ENCODE measurements at places on chromosomes 13 and 19.

GRCh38 chr13:108120302-108120701 lies 95.0 kb downstream of the LIG4 start:
- no peak for DNase-seq

GRCh38 chr13:66106246-66106645 lies 1123.9 kb downstream of the PCDH9 start:
- DNase-seq: no peak

GRCh38 chr13:30736461-30737320 lies 1.3 kb downstream of the ALOX5AP start:
- DNase-seq: no peak

DNA sequence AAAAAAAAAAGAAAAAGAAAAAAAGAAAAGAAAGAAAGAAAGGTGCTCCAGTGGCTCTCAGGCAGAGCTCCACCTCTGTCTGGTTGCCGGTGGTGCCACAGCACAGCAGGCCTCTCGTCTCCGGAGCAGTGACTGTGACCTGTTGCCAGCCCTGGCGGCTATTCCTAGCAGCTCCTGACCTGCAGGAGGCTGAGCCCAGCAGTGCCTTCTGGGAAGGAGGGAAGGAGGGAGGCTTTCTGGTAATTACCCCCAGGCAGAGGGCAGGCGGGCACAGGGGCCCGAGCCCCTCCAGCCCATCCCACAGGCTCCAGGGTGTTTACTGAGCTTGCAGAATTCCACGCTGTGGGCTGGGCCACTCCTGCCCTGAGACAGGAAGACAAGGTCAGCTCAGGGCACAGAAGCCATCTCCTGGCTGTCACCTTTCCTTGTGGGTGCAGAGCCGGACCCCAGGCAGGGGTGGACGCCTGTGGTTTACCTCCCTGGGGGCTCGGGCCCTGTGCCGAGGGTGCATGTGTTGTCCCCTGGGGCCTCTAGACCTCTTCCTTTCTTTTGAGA lies 77.9 kb downstream of the GNG7 start:
- no peak for DNase-seq

DNA sequence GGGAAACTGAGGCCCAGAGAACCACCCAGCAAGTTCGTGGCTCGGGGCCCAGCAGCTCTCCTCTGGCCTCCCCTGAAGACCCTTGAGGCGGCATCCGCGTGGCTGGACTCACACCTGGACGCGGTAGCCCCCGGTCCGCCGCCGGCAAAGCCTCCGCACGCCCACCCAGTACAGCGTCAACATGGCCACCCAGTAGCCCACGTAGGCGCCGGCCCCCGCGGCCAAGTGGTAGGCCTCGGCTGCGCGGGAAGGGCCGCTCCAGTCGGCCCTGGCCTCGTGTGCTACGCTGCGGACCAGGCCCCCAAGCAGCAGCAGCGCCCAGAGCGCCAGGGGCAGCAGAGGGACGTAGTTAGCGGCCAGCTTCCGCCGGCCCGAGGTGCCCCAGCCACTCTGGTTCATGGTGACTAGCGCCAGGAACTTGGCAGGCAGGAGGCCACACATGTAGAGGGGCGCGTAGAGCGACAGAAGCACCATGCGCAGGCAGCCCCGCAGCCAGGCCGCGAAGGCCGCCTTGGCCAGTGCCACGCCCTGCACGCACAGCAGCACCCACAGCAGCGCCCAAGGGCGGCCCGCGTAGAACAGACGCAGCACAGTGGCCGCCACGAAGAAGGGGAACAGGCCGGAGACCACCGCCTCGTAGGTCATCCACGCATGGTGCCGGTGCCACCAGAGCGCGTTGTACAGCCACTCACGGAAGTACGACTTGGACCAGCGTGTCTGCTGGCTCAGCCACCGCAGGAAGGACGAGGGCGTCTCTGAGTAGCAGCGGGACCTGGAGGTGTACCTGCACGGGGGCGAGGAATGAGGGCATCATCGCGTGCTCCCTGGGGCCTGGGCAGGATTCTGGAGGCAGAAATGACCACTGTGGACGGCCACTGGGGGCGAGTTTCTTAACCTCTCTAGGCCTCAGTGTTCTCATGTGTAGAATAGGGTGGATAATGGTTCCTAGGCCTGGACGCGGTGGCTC lies 10.2 kb downstream of the HAS1 start:
- no peak for DNase-seq

DNA sequence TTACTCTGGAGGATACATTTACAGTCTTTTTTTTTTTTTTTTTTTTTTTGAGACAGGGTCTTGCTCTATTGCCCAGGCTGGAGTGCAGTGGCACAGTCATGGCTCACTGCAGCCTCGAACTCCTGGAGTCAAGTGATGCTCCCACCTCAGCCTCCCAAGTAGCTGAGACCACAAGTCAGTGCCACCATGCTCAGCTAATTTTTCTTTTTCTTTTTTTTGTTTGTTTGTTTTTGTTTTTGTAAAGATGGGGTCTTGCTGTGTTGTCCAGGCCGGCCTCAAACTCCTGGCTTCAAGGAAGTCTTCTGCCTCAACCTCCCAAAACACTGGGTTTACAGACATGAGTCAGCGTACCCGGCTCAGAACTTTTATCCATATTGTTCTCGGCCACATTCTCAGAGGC lies 64.5 kb downstream of the INSR start:
- no peak for DNase-seq

GRCh38 chr19:8158411-8159074 lies 9.2 kb upstream of the FBN3 start:
- DNase-seq: peak; percentile 17

- DNase-seq: no peak
Measured at GRCh38 chr19:18712981-18713380, 29.5 kb downstream of the CRTC1 start.

GRCh38 chr13:104086759-104087158 lies 1020.5 kb upstream of the SLC10A2 start:
- DNase-seq: no peak

DNA sequence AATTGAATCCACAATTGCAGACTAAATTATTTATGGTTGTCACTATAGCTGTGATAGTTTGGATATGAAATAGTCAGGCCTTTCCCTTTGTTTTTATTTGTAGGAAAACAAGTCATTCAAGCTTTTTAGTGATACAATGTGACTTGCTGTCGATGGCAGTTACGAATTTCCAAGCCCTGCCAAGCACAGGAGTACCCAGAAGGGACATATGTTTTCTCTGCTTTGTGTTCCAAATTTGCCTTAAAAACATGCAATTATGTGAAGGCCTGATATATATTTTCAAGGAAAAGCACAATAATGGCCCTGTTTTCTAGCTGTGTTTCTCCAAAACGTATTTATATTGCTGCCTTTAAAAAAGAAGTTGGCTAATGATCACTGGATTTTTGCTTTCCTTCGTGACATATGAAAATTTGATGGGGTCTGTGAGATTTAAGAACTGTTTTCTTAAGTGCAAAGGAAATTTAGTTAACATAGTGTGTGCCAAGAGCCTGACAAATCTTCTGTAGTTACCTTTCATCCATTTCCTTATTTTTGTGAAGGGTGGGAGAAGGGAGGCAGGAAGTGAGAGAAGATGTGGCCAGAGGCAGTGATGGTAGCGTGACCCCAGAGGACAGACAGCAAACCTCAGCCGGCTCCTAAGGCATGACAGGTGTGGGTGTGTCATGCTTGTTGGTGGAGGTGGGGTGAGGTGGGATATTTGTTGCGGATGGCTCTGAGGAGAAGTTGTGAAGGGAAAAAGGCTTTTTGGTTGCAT lies 79.6 kb downstream of the TEX26 start:
- DNase-seq: no peak

- DNase-seq: no peak
Measured at GRCh38 chr19:51664997-51665396, 18.4 kb upstream of the SIGLEC14 start.

DNA sequence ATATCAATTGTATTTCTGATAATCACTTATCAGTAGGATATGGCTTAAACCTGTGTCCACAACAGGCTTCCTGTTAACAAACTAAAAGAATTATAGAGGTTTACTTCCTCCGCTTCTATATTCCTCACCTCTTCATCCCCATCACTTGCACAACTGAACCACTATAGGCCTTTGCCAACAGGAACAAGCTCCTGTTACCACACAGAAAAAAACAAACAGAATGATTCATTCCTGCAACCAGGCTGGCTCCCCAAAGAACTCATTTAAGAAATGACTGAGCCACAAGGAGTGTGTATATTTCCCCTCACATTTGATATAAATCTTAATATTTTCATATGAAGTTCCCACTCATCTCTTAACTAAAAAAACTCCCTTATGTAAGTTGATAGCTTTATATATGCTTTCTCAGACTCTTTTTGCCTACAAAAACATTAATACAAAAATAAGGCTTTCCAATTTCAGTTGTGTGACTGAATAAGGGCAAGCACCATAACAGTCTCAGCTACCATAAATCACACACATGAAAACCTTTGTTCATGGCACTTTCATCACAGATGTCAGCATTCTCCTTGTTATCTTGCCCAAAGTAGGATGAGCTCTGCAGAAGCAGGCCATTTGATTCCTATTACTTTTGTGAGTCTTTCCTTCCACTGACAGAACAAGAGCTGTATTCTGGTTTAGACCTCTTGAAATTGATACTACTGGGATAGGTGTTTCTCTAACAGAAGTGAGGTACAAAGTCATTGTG lies 366.8 kb downstream of the SLITRK1 start:
- no peak for DNase-seq

- no peak for DNase-seq
Measured at GRCh38 chr19:2441096-2441752, 13.8 kb upstream of the TIMM13 start.

GRCh38 chr13:95948656-95949055 lies 104.5 kb downstream of the UGGT2 start:
- no peak for DNase-seq

- no peak for DNase-seq
Measured at GRCh38 chr19:15198951-15199660, 1.7 kb downstream of the NOTCH3 start.

- no peak for DNase-seq
Measured at GRCh38 chr13:110615005-110615321, 382 bp upstream of the NAXD start.

- no peak for DNase-seq
Measured at GRCh38 chr19:35027009-35027408, 3.3 kb upstream of the SCN1B start.

DNA sequence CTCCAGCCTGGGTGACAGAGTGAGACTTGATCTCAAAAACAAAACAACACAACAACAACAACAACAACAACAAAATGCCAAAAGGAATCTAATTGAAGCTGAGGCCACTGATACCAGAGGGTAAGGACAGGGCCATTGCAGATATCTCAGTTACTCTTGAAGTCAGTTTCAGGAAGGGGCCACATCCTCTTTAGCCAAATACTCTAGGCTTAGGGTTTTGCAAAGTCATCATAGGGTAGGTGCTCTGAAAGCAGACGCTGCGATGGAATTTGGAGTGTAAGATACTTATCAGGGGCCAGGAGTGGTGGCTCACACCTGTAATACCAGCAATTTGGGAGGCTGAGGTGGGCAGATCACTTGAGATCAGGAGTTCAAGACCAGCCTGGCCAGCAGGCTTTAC lies 46.6 kb upstream of the UBAC2 start:
- DNase-seq: no peak

DNA sequence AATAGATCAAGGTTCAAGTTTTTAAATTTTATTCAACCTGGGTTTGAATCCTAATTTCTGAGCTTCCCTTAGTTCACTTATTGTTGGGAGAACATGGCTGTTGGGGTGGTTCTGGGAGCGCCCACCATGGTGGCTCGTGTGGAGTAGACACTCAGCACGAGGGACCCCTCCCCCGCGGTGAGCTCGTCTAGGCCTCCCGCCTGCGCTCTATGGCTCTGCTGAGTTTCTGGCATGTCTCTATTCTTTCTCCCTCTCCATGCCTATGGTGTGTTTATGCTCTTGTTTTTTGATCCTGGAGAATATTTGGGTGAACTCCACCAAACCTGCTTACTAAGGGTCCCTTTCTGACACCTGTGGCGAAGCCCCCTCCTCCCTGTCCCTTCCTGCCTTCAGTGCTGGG lies 1.6 kb upstream of the EPN1 start:
- DNase-seq: no peak

DNA sequence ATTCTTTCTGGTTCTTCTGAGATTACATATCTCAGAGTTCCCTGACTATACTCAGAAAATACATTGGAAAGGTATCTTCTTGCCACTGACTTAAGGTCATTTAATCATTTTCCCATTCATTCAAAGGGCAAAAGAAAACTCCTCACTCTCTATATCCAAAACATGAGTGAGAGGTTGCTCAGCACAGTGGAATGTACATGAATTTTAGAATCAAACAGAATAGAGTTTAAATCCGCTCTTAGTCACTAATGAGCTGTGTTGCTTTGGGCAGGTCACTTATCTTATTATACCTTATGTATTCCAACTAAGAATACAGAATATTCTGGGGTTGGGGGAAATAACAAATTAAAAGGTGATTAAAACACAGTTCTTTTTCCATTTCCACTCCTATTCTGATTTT lies 452.6 kb upstream of the KLF12 start:
- DNase-seq: no peak

- peak; percentile 40 for DNase-seq
Measured at GRCh38 chr19:45670670-45671453, 2.8 kb downstream of the GIPR start.

DNA sequence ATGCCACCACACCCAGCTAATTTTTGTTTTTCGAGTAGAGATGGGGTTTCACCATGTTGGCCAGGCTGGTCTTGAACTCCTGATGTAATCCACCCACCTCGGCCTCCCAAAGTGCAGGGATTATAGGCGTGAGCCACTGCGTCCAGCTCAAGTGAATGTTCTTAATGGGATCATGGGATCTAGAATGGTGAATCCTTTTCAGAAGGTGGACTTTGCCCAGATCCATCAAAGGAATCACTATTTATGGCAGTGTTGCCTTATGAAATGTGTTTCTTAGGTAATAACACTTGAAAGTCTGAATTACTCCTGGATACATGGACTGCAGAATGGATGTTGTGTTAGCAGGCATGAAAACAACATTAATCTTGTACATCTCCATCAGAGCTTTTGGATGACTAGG lies 20.3 kb downstream of the ARHGAP35 start:
- no peak for DNase-seq

DNA sequence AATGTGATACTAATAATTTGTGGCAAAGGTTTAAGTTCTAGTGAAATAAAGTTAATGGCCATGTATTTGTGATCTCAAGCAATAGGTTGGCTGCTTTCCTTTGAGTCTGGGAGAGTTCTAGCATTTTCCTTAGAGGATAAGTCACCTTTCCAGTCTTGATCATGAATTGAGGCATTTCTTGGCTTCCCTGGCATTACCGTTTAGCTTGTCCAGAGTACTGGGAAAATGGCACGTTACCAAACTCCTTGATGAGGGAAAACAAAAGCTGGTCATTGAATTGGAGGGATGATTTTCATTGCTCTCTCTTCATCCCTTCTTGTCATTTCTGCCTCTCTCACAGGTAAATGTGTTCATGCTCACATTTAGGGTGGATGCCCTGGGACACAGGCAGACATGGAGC lies 34.0 kb upstream of the SPRY2 start:
- no peak for DNase-seq

- DNase-seq: no peak
Measured at GRCh38 chr13:86585835-86586234, 786.6 kb upstream of the SLITRK6 start.

DNA sequence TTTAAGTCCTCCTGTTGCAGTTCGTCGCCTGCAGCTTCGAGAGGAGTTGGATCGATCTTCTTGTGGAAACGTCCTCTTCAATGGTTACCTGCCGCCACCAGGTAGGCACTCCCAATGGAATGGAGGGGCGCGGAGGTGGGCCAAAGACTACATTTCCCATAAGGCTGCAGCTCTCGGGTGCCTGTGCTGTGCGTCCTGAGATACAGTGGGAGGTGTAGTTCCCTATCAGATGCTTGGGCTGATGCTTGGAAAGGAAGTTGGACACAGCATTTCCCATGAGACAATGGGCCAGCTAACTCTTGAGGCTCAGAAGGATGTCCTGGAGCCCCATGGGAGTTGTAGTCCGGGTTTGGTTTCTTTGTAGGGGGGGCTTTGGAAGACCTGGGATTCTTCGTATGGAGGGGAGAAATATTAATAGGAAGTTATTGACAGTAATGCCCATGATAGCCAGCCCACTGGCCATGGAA lies 1.8 kb downstream of the SHKBP1 start:
- DNase-seq: no peak
